Tibial artery (tissue), 4 donors: ENCODE measurements at places on chromosomes 5 and 9.

DNA sequence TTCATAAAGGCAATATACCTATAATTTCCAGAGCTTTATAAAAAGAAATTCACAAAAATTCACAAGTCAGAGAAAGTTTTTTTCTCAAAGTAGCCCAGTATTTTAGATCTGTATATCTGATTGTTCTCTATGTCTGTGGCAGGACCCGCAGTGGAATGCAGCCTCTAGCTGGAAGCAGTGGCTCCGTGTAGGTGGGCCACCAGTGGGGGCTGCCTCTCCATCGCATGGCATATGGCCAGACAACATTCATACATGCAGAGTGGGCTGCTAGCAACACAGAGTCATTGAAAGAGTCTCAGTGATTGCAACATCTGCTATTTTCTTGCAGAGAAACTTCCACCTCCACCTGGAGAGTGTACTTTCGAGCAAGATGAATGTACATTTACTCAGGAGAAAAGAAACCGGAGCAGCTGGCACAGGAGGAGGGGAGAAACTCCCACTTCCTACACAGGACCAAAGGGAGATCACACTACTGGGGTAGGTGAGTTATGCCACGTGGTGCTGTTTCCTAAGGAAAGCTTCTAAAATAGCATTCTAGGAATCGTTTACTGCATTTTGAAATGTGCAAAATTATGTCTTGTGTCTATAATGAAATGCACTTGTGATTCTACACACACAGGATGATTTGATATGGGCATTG lies 88.5 kb upstream of the SMC5 start:
- no peak for DNase-seq

- no peak for DNase-seq
Observed at GRCh38 chr5:8683496-8683895, 814.5 kb downstream of the MTRR start.

DNA sequence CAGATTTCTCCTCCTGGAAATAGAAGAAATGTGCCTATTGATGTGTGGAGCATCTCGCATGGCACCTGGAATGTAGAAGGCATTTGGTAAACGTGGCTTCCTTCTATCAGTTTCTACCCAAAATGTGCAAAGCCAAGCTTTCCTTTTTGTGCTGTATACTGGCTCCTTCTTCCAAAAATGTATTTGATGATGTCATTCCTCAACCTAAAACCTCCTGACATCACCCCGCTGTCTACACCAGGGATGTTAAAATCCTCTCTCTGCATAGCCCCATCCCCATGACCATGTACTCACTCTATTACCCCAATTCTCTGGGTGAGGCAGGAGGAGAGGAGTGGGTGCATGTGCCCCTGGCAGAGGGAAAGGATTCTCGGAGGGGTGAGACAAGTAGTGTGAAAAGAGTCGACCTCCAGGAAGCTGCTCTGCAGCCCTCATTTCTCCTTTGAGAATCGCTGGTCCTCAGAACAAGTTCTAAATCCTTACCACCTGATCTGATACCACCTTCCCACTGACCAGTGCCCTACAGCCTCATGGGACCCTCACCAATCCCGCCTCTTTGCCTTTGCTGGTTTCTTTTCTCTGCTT lies 11.7 kb upstream of the MED10 start:
- DNase-seq, result no peak

DNA sequence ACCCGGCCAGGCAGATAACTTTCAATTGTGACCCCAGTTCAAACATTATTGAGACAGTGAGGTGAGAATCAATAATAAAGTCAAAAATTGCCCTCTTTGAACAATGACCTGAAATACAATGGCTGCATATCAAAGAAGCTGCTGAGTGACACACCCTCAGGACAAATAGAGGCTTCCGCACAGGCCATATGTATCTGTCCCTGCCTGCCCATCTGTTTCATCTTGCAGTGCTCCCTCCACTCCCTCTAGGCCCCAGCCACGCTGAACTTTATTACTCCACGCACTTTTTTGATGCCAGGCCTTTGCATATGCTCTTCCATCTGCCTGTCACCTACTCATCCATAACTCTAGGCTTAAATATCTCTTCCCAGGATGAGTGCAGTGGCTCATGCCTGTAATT lies 15.9 kb upstream of the PFDN1 start:
- DNase-seq, result no peak

- DNase-seq, result no peak
Observed at GRCh38 chr5:115543365-115544042, 1.1 kb downstream of the FEM1C start.

DNA sequence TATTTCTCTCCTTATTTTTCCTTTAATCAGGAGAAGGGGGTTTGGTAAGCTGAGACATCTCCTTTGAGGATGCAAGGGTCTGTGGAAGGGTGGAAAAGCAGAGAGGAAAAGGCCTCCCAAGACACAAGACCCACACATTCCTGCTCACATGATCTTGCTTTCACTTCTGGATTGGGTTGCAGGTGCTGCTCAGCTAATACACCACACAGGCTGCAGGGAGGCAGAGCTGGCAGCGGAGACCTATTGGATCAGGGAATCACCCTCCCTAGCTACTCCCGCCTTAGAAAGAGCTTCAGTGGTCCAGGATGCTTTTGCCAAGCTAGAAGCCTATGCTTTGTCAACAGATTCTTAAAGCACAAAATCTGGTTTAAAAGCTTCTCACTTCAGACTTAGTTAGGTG lies 87.6 kb upstream of the IL33 start:
- DNase-seq, result no peak

GRCh38 chr5:64165160-64165499 lies 513 bp upstream of the RNF180 start:
- no peak for DNase-seq

DNA sequence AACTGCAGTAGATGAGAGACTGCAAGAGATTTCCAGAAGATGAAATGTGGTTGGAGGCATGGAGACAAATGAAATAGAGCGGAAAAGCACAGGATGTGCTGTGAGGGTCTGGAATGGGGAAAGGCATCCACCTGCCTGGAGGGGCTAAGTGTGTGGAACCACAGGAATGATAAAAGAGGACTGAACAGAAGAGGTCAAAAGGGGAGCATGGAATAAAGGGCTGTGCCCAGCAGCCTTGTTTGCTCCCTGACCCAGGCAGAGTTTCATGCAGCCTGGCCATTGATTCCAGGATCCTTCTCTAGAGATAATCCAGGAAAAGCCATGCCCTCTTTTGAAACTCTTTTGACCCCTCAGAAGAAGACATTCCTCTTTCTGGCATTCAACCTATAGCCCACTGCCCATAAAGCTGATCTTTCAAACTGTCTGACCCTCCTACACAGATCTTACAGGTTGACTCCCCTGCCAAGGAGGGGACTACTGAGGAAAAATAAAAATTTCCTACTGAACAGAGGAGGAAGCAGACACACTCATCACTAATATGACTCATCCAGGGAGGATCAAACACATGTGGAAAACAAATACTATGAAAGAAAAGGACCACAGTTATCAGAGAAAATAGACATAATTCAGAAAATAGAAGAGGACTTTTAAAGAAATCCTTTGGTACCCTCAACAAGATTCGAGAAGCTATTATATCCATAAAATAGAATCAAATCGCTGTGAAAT lies 273.5 kb upstream of the PCSK5 start:
- DNase-seq, result no peak

GRCh38 chr5:111129938-111130337 lies 37.8 kb downstream of the WDR36 start:
- DNase-seq, result no peak

DNA sequence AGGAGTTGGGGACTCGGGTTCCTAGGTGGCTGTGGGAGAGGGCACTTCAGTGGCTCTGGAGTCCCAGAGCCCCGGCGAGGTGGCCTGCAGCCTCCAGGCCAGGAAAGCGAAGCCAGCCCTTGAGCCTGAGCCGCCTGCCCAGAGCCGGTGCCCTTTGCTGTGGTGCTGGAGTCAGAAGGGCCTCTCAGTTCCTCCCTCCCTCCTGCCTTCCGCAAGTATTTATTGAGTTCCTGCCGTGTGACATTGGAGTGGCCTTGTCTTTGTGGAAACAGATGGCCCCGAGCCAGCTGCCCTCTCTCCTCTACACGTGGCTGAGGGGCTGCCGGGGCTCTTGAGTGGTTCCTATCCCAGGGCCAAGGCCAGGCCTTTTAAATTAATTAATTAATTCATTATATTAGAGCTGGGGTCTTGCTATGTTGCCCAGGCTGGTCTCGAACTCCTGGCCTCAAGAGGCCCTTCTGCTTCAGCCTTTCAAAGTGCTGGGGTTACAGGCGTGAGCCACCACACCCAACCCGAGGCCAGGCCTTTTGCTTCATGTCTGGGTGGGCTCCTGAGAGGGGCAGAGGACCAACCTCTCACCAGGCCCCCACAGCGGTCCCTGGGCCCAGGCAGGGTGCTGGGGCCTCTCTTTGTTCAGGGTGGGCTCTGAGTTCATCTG lies 45.6 kb upstream of the IER5L start:
- DNase-seq, result no peak

- no peak for DNase-seq
Observed at GRCh38 chr9:84166891-84167290, 173.7 kb downstream of the SLC28A3 start.

DNA sequence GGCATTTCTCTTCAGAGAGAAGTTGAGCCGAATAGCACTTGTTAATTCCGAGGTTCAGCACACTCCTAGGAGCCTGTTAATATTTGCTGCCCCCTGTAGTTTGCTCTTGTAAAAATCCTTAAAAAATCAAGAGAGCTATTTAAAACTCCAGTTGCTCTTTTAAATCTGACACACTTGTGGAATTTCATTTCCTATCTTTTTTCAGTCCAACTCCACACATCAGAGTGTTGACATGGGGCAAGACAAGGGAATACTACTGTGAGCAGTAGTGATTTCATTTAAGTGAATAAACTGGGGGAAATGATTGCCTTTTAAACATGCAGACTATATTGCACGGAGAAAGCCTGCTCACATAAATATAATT lies 1096.3 kb upstream of the DMAC1 start:
- no peak for DNase-seq

GRCh38 chr5:125140855-125141254 lies 394.4 kb upstream of the ZNF608 start:
- DNase-seq, result no peak

GRCh38 chr9:119071636-119072035 lies 297.6 kb downstream of the BRINP1 start:
- DNase-seq, result no peak

- DNase-seq, result no peak
Observed at GRCh38 chr5:174294891-174295620, 249.6 kb downstream of the NSG2 start.

GRCh38 chr9:77857513-77858259 lies 173.9 kb downstream of the GNAQ start:
- no peak for DNase-seq
